ENCODE measurements at places on chromosomes 2 and 18.

DNA sequence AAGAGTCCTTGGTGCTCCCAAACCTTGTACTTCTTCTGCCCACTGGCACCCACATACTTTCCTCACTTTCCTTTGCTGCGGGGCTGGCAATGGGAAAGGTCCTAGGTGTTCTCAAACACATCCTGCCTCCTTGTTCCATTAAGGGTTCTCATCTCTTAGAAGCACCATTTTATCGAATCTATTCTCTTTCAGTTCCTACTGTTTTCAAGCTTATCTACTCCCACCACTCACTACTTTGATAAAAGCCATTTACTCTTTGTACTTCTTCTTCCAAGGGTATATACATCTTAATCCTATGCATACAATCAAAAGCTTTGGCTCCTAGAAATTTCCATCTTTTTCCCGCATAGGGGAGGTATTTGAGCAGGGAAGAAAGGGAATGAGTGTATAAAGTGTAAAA lies 77.1 kb upstream of the LRRTM1 start:
- DNase-seq = no peak

DNA sequence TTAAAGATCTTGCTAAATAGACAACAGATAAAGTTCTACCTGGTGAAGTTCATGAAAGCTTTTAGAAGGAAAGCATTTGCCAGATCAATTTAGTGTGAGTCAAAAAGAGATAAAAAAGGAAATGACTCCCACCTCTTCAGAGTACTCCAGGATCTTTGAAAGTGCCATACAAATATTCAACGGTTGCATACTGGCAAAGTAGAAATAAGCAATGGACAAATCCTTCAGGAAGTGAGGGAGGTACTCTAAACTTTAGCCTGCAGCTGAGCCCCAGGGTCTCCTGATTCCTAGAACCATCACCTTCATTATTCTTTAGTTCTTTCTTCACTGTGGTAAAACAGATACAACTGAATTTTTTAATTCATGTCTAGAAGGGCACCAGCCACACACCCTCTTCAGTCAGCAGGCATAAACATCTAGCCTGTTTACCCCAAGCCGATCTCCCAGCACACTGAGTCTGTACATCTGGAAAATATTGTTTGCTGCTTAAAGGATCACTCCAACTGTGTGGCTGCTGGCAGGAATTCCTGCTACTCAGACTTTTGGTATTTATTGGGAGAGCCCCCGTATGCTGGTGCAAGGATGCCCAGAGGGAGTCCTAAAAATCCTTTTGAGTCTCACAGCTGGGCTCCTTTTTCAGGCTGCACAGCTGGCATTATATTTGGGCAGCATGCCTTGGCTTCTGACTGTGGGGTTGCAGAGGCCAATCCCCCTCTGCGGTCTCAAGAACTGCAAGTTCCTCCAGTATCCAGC lies 72.3 kb upstream of the SESTD1 start:
- no peak for DNase-seq

DNA sequence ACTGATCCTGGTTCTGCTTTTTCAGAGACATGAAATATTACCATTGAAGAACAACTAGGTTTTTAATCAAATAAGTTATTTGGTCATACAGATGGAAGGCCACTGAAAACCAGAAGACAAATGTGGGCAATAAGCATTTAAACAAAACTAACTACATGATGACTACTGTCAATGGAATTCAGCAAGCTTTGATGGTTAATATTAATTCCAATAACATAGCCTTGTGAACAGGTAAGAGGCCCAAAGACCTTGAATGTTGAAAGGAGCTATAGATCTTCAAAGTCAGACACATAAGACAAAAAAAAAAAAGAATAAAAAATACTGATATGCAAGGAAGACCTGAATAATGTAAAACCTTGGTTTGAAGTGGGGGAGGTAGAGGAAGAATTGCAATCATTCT lies 1955.6 kb upstream of the CELF4 start:
- no peak for DNase-seq

- no peak for DNase-seq
Observed at GRCh38 chr2:204749319-204749718, 204.0 kb downstream of the PARD3B start.

DNA sequence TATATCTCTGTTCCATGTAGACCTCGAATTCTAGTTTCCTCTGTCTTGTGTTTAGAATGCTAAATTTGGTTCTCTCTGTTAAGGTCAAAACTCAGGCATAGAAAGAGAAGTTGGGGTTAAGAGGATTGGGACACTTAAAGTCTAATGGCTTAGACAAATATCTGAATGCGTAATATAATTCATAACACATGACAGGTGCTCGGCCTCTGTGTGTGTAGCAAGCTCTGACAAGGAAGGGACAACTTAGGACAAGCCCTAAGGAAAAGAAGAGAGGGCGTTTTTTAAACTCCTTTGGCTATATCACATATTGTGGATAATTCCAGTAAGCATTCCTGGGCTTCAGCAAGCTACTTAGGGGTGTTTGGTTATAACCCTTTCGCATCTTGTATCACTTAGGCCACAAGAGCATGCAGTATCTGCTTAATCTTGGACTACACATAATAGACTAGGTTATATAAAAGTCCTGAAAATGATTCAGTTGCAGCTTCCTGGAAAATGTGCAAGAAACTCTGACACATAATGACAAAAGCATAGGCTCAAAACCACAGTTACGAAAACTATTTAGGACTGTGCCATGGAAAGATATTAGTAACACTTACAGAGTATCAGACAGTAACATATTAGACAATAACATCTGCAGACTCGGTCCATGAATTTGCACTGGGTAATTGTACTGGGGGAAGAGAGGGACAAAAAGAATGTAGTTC lies 16.1 kb upstream of the CREB1 start:
- DNase-seq = no peak

DNA sequence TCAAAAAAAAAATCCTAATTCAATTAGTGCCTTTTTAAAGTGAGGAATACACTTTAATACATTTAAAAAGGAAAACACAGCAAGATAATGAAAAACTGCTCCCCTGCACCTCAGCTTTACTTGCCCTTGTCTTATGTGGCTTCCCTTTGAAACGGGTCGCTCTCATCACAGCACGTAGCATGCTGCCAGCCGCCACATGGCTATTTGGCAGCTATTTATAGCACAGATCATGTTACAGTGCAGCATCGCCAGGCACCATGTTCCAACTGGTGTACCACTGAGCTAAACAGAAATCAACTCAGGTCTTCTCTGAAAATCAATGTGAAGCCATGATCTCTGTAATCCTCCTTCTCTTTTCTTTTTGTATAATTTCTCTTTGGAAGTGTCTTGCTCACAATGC lies 65.1 kb downstream of the TMEM182 start:
- no peak for DNase-seq

DNA sequence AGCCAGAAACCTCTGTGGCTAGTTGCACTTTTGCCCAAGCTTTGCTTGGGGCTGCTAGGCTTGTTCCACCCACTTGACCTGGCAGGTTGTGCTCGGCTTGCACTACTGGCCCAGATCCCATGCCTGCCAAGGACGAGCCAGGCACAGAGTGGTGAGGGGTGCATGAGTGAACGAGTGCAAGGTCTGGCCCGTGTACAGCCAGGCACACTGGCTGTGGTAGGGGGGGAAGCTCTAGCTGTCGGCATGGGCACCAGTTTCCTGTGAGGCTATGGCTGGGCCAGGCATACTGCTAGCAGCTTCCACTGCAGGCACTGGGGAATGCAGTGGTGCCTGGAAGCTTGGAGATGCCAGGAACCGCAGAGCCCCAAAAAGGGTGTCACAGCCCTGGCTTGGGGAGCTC lies 210.4 kb downstream of the AKAIN1 start:
- no peak for DNase-seq

DNA sequence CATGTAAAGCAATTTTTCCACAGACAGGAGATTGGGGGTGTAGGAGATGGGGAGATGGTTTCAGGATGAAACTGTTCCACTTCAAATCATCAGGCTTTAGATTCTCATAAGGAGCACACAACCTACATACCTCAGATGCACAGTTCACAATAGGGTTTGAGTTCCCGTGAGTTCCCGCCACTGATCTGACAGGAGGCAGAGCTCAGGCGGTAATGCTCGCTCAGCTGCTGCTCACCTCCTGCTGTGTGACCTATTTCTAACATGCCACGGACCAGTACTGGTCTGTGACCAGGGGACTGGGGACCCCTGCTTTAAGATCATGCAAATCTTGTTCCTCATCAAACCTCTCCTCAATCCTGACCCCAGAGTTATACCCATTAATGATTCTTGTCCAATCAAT lies 70.1 kb downstream of the RPE start:
- DNase-seq = no peak

DNA sequence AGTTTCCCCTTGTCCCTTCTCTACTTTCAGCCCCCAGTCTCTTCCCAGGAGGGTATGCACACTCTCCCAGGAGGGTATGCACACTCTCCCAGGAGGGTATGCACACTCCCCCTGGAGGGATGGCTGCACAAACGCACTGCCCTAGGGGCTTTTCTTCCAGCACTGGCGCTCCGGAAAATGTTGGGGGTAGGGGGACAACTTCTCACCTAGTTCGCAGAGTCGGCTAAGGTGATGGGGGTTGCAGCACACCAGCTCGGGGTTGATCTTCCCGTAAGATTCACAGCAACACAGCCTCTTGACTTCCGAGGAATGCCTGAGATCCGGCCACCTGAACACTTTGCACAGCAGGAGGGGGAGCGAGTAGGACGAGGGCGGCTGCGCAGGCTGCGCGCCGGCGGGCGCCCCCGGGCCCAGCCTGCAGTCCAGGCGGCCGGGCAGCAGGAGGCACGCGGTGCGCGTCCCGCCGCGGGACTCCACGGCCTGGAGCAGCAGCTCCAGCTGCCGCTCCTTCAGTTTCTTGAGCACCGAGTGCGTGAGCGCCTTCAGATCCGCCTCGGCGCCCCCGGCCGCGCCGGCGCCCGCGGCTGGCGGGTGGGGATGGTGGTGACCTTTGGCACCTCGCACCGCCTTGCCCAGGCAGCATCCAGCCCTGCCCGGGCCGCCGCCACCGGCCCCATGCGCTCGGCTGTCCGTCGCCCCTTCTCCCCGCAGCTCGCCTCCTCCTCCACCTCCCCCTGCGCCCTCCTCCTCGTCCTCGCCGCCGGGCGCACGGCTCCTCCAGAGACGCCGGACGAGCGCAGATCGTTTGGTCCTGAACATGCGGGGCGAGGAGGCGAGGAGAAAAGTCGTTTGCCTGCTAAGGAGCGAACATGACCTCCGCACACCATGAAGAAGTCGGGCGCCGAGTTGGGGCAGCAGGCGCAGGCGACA lies 894 bp downstream of the SMAD7 start:
- DNase-seq = no peak

DNA sequence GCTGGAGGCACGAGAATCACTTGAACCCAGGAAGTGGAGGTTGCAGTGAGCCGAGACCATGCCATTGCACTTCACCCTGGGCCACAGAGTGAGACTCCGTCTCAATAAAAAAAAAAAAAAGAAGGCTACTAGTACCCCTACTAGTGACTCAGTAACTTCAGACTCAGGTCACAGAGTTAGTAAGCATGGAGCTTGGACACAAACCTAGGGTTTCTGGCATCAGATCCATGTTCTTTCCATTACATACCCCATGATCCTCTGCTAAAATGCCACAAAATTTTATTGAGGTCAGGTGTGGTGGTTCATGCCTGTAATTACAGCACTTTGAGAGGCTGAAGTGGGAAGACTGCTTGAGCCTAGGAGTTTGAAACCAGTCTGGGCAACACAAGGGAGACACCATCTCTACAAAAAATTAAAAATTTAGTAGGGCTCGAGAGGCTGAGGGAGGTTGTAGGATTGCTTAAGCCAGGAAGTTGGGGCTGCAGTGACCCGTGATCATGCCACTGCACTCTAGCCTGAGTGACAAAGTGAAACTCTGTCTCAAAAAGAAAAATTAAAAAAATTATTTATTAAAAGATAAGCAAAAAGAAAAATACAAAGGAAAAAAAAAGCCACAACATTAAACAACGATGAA lies 45.1 kb downstream of the DHX57 start:
- DNase-seq = no peak

- DNase-seq = no peak
Observed at GRCh38 chr2:109439390-109439786, 174.4 kb downstream of the SEPTIN10 start.

GRCh38 chr2:112876971-112877361 lies 34.0 kb upstream of the IL37 start:
- no peak for DNase-seq

DNA sequence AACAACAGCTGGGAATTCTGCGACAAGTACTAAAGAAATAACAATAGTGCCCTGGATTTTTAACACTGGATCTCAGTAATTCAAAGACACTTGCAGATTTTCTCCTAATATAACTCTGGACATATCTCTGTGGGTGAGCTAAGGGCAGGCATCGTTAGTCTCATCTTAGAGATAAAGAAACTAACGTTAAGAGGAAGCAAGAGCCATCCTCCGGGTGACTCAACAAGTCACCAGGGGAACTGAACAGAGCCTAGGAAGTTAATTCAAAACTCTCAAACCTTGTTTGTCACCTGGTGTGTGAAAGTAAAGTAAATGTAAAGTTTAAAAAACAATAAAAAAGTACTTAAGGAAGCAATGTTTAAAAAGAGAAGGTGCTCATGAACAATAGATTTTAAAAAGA lies 41.6 kb upstream of the NRP2 start:
- no peak for DNase-seq

DNA sequence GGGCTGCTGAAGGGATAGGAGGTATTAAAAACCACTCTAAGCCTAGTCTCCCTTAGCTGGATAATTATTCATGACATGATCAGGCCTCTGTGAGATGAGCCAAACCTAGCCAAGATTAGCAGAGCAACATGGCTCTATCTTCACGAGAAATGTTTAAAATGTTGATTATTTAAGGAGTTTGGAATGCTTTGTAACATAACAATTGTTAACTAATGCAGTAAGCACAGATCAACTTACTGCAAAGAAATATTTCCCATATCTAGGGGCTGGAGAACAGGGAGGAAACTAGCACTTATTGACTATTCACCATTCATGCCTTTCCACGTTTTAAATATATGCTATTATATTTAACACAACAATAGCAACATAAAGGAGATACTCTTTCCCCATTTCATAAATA lies 833.7 kb upstream of the CHAC2 start:
- no peak for DNase-seq

DNA sequence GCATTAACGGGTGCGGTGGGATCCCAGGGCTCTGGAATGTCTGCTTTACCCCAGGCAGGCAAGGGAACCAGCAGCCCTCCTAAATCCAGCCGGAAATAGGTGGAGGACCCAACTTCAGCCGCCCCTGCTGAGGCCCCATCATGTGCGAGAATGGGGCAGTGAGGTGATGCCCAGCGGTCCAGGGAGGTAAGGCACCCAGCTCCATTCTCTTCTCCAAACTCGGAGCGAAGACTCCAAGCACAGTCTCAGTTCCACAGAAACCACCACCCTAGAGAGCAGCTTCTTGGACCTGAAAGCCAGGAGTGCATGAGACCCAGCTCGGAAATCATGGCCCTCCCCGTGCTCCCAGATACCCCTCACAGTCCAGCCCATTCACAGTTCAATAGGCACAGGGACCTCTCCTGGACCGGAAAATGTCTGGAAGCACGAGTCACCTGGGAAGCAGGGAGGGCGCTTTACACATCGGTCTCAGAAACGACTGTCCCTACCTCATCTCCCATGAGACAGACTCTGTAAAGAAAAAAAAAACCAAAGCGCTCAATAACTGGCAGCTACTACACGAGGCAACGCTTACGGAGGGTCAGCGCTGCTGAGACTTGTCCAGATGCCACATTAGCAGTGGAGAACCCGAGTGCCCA lies 2.0 kb downstream of the SDC1 start:
- DNase-seq = no peak

GRCh38 chr18:68965817-68966216 lies 167.9 kb downstream of the CCDC102B start:
- no peak for DNase-seq

All from T follicular helper cell (primary cell).